Thymus (tissue), 14 donors: ENCODE measurements at places on chromosomes 5 and 9. TPM values are rescaled to one million over a fixed set of nuclear protein-coding genes. Genes with fewer than 3 reads are reported as not detected.

- H3K27me3 ChIP-seq: no peaks in the 10 kb centered on the region
- no peak overlapping the region for H3K27ac ChIP-seq
These were observed 189.0 kb upstream of the PANK3 start for GRCh38 chr5:168768172-168768571.

DNA sequence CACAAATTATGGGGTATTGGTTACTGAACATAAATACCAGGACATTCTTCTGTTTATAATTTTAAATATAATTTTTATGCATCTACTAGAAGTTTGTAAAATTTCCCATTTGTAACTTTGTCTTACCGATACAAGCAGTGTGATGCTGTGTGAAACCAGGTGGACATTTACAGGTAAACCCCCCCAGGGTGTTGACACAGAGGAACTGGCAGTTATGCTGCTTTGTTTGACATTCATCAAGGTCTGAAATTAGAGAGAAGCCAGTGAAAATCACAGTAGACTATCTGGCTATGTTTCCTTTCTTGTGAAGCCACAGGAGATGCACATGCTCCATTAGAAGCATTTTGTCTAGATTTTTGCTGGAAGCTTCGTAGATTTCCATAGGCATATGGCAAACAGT is 190.9 kb downstream of the SLC12A2 start:
- H3K27ac ChIP-seq: no peak overlapping the region
- H3K4me3 ChIP-seq: no peak overlapping the region

Gene C9orf153
- total RNA-seq: 0.19 TPM

DNA sequence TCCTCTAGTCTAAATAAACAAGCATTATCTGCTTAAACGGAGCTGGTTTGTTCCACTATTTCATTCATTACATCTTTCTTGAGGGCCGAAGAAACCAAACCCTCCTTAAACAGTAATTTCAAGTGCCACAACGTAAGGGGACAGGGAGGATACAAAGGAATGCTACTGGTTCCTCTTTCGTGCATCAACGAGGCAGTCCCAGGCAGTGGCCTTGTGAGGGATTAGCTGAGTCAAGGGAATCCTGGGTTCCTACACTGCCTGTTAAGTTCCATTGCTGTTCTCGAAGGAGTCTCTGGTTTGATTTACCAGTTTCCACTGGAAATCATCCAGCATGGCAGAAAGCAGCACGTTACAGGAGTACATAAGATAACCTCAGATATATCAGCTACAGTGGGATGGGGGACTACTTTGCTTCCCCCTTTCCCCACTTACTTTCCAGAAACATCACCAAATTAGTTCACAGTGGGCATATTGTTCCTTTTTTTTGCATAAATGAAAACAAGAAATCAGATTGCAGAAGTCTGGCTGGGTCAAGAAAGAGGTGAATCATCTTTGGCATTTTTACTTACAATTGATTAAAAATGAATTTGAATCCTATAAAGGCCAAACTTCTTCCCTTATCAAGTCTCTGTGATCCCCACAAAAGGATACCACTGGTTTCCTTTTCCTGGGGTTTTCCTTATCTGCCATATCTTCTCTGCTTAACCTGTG is 2.5 kb upstream of the RANBP3L start:
- H3K4me3 ChIP-seq: no peak overlapping the region
- DNase-seq: no peak
- H3K27ac ChIP-seq: no peak overlapping the region

Gene SPAAR
- total RNA-seq: 0.09 TPM

Gene OLFML2A
- total RNA-seq: 2.9 TPM

DNA sequence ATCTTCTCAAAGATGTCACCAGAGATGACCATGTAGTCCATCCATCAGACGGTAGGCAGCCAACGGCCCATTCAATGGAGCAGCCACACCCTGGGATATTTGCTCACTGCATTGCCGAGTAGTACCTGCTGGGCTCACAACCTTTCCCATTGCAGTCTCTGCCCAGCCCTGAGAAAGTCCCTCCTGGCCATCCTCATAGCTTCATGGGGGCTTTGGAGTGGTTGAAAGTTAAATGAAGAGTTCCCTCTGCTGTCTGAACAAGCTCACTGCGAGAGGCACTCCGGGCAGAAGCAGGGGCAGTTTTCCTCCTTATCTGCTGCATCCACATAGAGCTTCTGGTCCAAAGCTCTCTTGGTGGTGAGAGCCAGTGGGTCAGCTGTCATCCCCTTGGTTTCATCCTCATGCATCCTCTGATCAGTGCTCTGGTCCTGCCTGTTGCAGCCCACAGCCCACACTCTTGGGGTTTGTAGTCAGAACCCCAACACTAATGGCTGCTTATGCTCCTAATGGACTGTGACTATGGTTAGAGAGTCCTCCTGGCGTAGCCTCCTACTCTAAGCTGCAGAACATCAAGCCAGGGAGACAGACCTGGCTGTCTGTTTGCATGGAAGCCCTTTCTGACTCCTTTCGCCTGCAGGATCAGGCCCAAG is 23.3 kb downstream of the TNFSF8 start:
- DNase-seq: no peak
- H3K4me3 ChIP-seq: no peak overlapping the region
- no peaks in the 10 kb centered on the region for H3K27me3 ChIP-seq
- H3K4me1 ChIP-seq: peaks cover 45% of the 10 kb centered on the region
- H3K27ac ChIP-seq: no peak overlapping the region
- peaks cover 57% of the 10 kb centered on the region for H3K36me3 ChIP-seq

- peak within 1 kb of the TSS; percentile 87 for H3K27ac ChIP-seq
- peak within 1 kb of the TSS; percentile 97 for H3K4me3 ChIP-seq
- peaks cover 5% of the 10 kb centered on the region for H3K4me1 ChIP-seq
- no peaks in the 10 kb centered on the region for H3K27me3 ChIP-seq
These were observed at the start of gene HMGCS1 for GRCh38 chr5:43313035-43313853. HMGCS1 (minus strand) TSS chr5:43313412; CDS start chr5:43298965, 14,447 bp downstream.

Gene PLGRKT
- 53.7 TPM for total RNA-seq

DNA sequence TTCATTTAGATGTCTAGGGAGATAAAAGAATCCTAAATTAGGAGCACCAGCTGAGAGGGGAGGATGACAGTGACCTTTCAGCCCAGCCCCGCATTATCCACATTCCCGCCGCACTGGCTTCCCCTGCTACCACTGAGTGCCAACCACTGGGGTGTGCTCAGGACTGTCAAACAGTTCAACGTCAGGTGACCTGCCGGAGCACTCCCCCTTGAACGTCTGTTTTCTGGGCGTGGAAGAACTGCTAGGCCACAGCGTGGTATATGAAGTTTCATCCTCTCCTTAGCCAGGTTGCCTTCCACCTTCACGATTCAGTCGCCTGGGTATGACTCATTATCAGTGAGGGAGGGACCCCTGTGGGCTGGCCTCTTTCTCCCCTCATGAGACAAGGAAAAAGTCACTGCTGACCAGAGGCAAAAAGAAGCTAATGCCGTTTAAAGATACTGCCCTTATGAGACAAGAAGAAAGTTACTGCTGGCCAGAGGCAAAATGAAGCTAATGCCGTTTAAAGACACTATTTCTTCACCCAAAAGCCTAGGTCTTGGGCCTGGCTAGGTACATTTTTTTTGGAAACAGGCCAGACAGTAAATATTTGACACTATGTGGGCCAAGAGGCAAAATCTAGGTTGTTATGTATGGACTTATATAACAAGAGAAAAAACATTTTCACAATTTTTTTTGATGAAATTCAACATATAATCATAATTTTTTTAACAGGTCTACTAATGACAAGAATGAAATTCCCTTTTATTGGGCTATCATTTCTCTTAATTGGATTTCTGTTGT is 4.6 kb downstream of the NMRK1 start:
- no peaks in the 10 kb centered on the region for H3K36me3 ChIP-seq
- no peaks in the 10 kb centered on the region for H3K27me3 ChIP-seq
- no peak for DNase-seq
- H3K27ac ChIP-seq: no peak overlapping the region
- peaks cover 4% of the 10 kb centered on the region for H3K4me1 ChIP-seq

DNA sequence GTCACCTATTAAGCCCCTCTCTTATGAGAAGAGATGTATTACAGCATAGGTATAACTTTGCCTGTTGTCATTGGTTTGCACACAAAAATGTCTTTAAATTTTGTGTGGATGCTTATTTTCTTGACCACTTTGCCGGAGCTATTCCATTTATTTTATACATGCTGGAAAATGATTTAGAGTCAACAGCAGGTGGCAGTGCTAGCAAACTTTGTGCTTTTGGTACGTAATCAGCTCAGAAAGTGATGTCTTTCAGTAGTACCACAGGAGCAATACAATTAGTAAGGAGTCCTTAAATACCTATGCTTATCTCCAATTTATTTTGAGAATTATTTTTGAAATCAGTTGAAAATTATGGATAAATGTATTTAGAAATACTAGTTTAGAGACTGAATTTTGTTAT is 19.8 kb upstream of the NUDT12 start:
- H3K4me1 ChIP-seq: no peaks in the 10 kb centered on the region
- no peak for DNase-seq
- H3K27ac ChIP-seq: no peak overlapping the region
- no peaks in the 10 kb centered on the region for H3K36me3 ChIP-seq
- no peaks in the 10 kb centered on the region for H3K27me3 ChIP-seq

DNA sequence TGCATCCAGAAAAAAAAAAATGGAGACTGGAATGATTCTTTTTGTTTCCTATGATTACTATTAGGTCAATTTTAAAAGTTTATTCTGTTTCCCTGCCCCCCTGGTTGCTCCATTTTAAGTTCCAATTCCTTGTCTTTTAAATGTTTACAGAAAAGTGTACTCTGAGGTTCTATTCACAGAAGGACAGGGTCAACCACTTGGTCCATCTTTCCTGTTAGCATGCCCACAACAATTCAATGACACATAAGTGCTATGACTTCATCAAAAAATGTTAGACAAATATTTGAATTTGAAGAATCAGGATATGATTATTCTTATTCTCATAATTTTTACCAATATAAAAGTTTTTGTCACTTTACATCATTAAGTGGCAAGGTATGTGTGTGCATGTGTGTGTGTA is 123.7 kb downstream of the PDE4D start:
- no peak for DNase-seq
- no peaks in the 10 kb centered on the region for H3K4me1 ChIP-seq
- no peaks in the 10 kb centered on the region for H3K36me3 ChIP-seq
- H3K27ac ChIP-seq: no peak overlapping the region
- H3K4me3 ChIP-seq: no peak overlapping the region
- H3K27me3 ChIP-seq: peaks cover 18% of the 10 kb centered on the region

DNA sequence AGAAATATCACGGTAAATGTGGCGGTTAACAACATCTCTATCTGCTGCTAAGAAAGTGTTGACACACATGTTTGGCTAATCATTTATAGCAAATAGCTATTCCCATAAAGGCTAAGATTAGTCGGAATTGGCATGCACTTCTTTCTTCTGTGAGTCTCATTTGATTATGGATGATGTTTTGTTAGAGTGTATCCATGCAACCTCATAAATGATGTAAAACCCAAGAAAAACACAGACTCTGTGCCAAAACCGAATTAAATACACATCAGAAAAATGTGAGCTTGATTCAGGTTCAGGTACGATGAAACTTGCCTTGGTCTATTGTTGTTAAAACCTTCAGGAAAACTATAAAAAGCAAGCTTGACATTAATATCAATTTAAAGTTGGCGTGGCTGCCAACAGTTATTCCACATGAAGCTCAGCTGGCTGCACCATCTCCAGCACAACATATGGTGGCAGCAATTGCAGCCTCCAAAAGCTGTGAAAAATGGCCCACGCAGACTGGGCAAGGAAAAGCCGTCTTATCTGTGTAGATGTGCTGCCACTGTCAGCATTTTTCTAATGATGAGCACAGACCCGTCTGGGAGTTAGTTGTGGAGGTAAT is 41.1 kb upstream of the ICE1 start:
- DNase-seq: no peak
- H3K4me1 ChIP-seq: no peaks in the 10 kb centered on the region
- H3K27ac ChIP-seq: no peak overlapping the region
- H3K4me3 ChIP-seq: no peak overlapping the region
- H3K27me3 ChIP-seq: no peaks in the 10 kb centered on the region

DNA sequence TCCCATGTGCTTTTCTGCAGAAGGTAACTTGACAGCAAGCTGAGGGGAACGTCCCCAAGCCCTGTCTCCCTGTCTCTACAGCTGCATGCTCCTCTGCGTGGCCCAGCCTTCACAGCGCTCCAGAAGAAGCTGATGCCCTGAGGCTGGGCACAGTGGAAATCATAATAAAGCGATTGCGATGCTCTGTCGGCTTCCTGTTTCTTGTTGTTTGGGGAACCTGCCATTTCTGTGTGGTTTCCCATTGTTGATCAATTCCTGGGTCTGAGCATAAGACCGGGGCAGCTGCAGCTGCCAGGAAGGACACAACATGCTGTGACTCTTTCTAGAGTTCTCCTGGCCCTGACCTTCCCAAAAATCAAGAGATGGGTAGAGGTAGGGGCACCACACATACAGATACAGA is 7.2 kb upstream of the DNAJB5 start:
- H3K4me3 ChIP-seq: no peak overlapping the region
- no peaks in the 10 kb centered on the region for H3K27me3 ChIP-seq
- H3K4me1 ChIP-seq: peaks cover 48% of the 10 kb centered on the region
- H3K27ac ChIP-seq: peak overlapping the region; percentile 6
- no peak for DNase-seq
- no peaks in the 10 kb centered on the region for H3K36me3 ChIP-seq

GRCh38 chr9:78753039-78753438 is 456.1 kb downstream of the PSAT1 start:
- no peaks in the 10 kb centered on the region for H3K4me1 ChIP-seq
- no peak for DNase-seq
- H3K4me3 ChIP-seq: no peak overlapping the region
- no peaks in the 10 kb centered on the region for H3K27me3 ChIP-seq
- no peak overlapping the region for H3K27ac ChIP-seq

GRCh38 chr9:109972026-109972882 is 192.3 kb downstream of the PALM2AKAP2 start:
- no peak overlapping the region for H3K27ac ChIP-seq
- no peak for DNase-seq
- H3K4me3 ChIP-seq: no peak overlapping the region

Gene EIF4EBP3
- 4.5 TPM for total RNA-seq

- DNase-seq: no peak
- no peaks in the 10 kb centered on the region for H3K36me3 ChIP-seq
- no peak overlapping the region for H3K4me3 ChIP-seq
- H3K27me3 ChIP-seq: no peaks in the 10 kb centered on the region
These were observed 46.1 kb upstream of the TMED7 start for GRCh38 chr5:115671939-115672338.

- DNase-seq: no peak
- H3K27ac ChIP-seq: no peak overlapping the region
- peaks cover 8% of the 10 kb centered on the region for H3K4me1 ChIP-seq
- no peaks in the 10 kb centered on the region for H3K36me3 ChIP-seq
- H3K27me3 ChIP-seq: peaks cover 29% of the 10 kb centered on the region
- no peak overlapping the region for H3K4me3 ChIP-seq
These were observed 4.6 kb downstream of the NIPAL4 start for GRCh38 chr5:157464519-157465171.
